ENCODE measurements at places on chromosomes 1 and 21. TPM values are rescaled to one million over a fixed set of nuclear protein-coding genes. Genes with fewer than 3 reads are reported as not detected.

GRCh38 chr21:41090981-41091380, 77.0 kb upstream of the BACE2 start:
- no peak for DNase-seq

Gene ITPKB
- total RNA-seq = 36.3 TPM

DNA sequence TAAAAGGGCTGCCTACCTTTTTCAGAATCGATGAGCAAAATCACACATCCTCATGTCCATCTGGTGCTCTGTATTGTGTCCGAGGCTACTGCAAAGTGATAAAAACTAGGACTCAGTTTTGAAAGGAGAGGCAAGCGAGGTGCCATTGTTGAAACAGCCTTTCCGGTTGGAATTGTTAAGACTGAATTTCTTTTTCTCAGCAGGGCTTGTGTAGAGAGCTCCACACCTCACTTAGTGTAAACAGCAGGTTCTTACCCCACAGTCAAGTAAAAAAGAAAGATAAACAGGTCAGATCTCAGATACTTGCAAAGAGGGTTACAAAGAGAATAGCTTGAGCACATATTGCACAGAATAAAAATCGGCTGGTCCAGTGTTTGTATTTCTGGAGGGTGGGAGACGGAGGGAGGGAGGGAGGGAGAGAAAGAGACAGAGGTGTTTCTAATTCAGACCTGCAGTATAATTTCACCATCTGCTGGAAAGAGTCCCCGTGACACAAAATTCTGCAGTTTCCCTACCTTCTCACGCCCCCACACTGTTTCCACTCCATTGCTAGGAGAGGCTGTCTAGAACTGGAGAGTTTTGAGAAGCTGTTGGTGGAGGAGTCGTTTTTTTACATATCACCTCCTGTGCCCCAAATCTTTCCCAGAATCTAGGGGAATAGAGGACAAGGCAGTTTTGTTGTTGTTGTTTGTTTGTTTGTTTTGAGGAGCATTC, 82.5 kb downstream of the EDEM3 start:
- no peak for DNase-seq

- DNase-seq = no peak
Measured at GRCh38 chr21:34881839-34882371, 167.2 kb downstream of the RUNX1 start.

DNA sequence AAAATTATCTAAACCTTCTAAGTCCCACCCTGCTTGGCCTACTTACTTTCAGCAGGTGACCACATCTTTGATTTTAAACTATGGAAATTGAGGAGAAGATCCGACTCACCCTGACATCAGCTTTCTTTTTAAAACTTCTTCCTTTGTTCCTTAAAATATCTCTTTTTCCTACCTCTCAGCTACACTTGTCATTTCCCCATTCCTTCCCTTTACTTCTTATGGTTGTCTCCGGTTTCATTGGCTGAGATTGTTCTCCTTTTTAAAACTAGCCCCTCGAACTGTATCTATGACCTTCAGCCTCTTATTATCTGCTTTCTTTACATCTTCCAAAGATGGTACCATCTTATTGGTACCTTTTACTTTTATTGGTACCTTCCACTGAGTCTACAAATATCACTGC, 87.8 kb upstream of the NRIP1 start:
- DNase-seq = no peak

DNA sequence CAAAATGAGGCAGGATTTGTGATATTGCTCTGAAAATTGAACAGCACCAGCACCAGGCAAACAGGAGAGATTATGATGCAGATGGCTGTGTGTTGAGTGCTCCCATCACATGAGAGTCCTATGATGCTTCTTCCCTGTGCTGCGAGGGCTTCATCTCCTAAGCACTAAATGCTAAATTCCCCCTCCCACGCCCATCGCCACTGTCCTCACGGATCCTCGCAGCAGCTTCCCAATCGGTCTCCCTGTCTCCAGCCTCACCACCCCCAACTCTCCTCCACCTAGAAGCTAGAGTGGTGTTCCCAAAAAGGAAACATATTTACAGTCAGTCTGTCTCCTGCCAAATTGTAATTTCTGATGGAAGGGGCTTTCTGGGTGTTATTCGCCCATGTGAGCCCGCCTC, 4.9 kb upstream of the BACE2 start:
- no peak for DNase-seq

DNA sequence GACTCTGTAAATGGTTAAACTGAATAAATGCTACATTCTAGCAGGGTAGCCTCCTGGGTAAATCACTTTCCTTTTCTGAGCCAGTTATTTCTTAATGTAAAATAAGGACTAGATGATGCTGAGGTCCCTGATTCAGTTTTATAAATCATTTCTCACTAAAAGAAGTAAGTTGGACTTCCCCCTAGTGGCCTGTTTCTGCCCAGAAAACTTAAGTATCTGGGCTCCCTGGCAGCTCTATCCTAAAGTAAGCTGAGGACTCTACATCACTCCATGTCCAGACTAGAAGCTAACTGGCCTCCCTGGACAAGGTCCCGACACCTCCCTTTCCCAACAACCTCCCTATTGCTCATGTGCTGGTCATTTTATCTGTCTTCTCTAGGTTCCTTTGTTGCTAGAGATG, 3.0 kb downstream of the GPN2 start:
- DNase-seq = no peak

- no peak for DNase-seq
Measured at GRCh38 chr1:154485910-154486496, 16.0 kb upstream of the TDRD10 start.

DNA sequence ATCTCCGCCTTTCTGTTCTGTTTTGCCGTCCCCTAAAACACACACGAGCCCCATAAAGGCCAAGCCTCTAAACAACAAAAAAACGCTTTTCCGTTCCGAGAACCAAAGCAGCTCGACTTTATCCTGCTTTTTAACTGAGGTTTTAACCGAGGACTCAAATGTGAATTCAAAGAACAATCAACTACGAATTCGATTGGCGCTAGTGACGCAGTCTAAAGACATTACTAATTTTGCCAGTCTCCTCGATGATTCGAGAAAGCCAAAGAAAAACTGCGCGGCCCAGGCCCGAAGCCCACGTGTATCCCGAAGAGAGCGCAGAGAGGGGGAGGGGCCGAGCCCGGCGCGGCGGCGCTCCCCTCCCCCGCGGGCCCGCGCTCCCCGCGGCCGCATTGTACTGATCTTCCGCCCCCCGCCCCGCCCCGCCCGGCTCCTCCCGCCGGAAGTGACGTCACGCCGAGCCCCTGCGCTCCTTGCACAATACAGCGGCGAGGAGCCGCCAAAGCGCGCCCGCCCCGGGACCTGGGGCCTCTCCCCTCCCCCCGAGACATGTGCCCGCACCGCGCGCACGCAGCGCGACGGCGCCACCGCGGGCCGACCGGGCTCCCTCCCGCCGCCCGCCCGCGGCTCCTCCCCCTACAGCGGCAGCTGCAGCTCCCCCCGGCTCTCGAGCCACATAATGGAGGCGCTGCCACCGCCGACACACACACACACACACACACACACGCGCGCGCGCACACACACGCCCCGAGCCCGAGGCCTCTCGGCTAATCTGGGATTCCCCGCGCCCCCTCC, 1.4 kb downstream of the HNRNPU start:
- DNase-seq = peak; percentile 99

Gene POU3F1
- total RNA-seq = not detected

GRCh38 chr1:65412984-65413375, 7.5 kb upstream of the LEPR start:
- DNase-seq = no peak

- no peak for DNase-seq
Measured at GRCh38 chr1:47783638-47784496, 213.3 kb downstream of the TRABD2B start.

GRCh38 chr1:227955808-227956207, 8.1 kb upstream of the WNT9A start:
- no peak for DNase-seq

DNA sequence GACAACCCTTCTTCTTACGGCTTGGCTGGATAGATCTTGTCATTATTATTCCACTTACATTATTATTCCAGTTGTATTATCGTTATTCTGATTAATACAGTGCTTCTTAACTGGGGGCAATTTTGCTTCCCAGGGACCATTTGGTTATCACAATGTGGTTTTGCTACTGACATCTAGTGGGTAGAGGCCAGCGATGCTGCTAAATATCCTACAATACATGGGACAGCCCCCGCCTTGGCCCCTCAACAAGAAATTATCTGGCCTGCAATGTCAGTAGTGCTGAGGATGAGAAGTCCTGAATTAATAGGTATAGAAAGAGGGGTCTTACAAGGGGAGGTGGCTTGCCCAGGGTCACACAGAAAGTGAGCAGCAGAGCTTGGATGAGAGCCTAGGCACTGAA, 105.6 kb downstream of the PTPRU start:
- DNase-seq = no peak

DNA sequence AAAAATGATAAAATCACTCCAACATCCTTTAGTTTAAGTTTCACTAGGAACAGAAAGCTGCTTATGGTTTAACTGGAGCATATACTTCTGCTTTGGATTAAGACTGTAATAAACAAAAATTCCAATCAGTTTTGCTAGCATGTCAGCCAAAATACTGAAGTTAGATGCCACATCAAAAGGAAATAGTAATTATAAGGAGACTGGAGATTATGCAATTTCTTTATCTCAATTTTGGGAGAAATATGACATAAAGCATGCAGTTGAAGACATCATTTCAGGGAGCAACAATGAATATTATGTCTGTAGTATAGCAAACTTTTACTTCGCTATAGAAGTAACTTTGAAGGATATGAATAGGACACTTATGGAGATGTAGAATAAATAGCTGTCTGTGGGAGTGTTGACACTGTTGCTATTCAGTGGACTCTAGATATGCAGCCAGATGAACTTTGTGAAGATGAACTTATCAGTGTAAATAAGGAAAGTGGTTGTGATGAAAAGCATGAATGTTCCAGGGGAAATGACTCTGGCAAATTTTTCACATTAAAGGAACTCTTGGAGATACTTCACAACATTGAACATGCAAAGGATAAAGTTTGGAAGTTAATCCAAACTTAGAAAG, 107.8 kb downstream of the RABGAP1L start:
- DNase-seq = no peak

DNA sequence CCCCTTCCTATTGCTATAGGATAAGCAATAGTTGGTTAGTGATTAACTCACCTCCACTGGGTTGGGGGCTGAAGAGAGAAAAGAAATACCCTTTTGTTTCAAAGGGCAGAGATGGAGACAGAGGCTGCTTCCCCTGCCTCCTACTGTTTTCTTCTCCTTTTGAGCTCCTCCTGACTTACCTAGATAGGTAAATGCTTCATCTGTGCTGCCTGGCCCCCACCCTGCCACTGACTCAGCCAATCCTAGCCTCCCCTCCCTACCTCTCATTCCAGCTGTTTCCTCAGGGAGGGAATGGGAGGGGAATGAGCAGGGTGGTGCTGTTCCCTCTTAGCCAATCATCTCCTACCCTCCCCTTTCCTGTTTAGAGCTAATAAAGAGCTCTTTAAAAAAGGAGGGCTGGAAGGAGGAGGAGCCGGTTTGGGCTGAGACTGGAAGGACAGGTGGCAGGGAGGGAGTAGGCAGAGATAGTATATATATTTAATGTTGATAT, at the start of gene C1orf116:
Gene C1orf116, minus strand, starts transcription at position 229 of the 490 bp plus-strand sequence. CDS start 5,158 bp downstream, outside the sequence.
- peak; percentile 77 for DNase-seq

- DNase-seq = no peak
Measured at GRCh38 chr21:26366781-26367180, 196.2 kb upstream of the APP start.

- no peak for DNase-seq
Measured at GRCh38 chr21:33430858-33431257, 27.6 kb downstream of the IFNGR2 start.

DNA sequence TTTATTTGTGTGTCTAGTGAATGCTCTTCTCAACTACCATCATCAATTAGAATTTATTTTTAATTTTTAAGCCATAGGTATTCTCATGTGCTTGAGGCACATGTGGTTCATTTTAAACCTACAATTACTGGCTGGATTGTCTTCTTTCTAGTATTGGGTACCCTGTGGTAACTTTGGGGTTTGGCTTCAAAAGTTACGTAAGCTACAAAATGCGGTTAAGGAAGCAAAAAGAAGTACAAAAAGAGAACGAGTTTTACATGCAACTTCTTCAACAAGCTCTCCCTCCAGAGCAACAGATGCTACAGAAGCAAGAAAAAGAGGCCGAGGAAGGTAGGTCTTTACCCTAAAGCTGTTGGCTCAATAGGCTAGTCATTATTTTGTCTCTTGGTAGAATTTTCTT, 25.8 kb downstream of the MACO1 start:
- no peak for DNase-seq

DNA sequence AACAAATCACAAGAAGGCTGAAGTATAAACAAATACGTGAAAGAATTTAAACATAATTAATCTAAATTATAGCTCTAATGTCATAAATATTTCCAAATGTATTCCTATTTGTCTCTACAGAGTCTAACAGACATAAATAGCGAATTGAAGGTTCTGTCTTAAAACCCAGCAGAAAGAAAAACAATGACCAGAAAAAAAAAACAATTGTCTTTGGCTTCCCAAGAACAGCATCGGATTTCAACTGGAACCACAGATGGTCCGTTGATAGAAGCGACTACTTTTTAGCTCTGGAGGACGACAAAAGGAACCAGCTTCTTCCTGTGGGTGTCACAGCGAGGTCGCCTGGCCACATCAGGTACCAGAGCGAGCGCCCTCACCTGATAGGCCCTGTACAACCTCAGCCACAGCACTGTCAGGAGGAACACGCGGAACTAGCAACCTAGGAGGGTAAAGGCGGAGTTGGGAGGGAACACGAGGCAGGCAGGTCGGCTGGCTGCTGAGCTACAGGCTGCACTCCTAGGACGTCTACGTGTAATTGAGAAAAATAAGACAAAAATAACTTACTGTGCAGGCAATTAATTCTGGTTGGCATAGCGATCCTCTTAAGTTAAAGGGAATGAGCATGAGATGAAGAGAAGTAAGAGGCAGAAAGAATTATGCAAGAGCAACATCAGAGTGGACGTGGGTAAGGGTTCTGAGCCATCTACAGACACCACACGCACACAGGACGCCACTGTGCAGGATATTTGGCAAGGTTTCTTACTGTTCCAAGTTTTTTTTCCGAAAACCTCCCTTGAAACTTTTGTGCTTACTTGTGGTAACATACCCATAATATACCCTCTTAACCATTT, 16.7 kb upstream of the PRDM15 start:
- no peak for DNase-seq

- DNase-seq = no peak
Measured at GRCh38 chr1:90821152-90821787, 104.2 kb upstream of the BARHL2 start.

- DNase-seq = no peak
Measured at GRCh38 chr1:54569339-54569738, 21.3 kb downstream of the ACOT11 start.

Gene ELAPOR1
- total RNA-seq = 108 TPM
